Subcutaneous preadipocyte (primary cell): ENCODE measurements at places on chromosomes 12 and 14. TPM values are rescaled to one million over a fixed set of nuclear protein-coding genes. Genes with fewer than 3 reads are reported as not detected.

KCNA5 gene
- not detected in 2 replicates for total RNA-seq

SYNE3 gene
- total RNA-seq, result 58.1 and 105 TPM in 2 replicates

ZNF705A gene
- not detected in 2 replicates for total RNA-seq

KRT76 gene
- not detected in 2 replicates for total RNA-seq

CLEC6A gene
- total RNA-seq, result not detected in 2 replicates

PPFIA2 gene
- 2.2 and 4.4 TPM in 2 replicates for total RNA-seq

DNAJC22 gene
- 0.20 TPM in 1 of 2 replicates, not detected in the other for total RNA-seq

TAS2R42 gene
- total RNA-seq, result not detected in 2 replicates

ALDH2 gene
- 13.5 and 13.6 TPM in 2 replicates for total RNA-seq

PTHLH gene
- total RNA-seq, result 0.73 and 1.6 TPM in 2 replicates

NTN4 gene
- 26.1 and 65.3 TPM in 2 replicates for total RNA-seq

TPH2 gene
- not detected in 2 replicates for total RNA-seq

CD63 gene
- total RNA-seq, result 1,437 and 2,220 TPM in 2 replicates

OVCH1 gene
- 0.37 and 0.98 TPM in 2 replicates for total RNA-seq
